Activated CD4-positive, alpha-beta T cell treated with anti-CD3 and anti-CD28 coated beads, Interleukin-2, amount 10 ng/mL, durations not matched to agents 7 days and 5 days (primary cell): ENCODE measurements at places on chromosomes 4 and X.

DNA sequence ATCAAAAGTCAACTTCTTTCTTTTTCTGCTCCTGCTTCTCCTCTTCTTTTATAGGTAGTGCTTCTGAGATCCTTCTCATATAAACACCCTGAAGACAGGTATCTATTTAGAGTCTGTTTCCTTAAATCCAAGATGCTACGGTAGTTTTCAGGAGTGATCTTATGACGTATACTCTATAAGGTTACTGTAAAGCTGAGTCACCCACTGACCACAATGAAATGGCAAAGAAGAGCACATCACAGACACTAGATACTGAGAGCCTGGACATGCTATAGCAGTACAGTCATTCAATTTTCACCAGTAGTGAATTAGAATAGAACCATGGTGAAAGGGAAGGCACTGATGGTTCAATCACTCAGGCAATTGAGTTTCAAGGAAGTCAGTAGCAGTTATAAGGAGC is 412.5 kb downstream of the ADAM29 start:
- no peak for DNase-seq

GRCh38 chr4:130183766-130184165 is 1087.8 kb downstream of the C4orf33 start:
- DNase-seq: no peak

GRCh38 chr4:150818661-150819060 is 196.4 kb downstream of the LRBA start:
- DNase-seq: no peak

DNA sequence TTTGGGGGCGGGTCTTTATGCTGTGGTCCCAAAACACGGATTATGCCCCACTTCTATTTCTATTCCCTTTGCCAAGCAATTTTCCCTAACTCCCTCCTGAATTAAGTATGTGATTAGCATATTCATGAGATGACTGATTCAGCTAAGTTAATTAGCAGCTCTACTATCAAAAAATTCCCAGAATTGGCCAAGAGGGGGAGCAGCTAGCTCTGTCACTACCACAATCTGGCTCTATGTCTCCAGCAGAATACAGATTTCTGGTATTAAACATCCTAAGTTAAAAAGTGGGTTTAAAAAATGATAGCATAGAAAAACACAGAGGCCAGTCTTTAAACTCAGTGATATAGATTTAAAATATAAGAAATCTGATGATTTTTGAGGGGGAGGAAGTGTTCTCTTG is 80.3 kb downstream of the GPC4 start:
- peak; percentile 14 for DNase-seq

- no peak for DNase-seq
Measured at GRCh38 chr4:31748382-31748781, 1028.2 kb downstream of the PCDH7 start.

- no peak for DNase-seq
Measured at GRCh38 chrX:10574663-10575062, 45.7 kb downstream of the MID1 start.

DNA sequence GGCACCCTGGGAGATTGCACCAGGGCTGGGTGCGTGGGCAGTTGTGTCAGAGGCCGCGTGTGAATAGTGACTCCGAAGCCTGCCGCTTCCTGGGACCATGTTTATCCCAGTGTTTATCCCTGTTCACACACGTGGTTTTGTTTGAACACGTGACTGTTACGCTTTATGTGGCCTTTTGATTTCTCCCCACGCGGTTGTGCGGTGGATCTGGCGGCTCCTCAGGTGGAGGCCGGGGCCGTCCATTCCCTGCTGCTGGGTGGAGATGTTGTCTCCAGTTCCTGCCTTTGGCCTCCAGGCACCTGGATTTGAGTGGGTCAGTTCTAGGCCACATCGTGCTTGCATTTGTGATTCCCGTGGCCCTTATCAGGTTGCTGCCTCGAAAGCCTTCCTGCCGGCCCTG is 35.1 kb downstream of the NELFA start:
- DNase-seq: no peak

- no peak for DNase-seq
Measured at GRCh38 chrX:5474282-5474681, 754.4 kb downstream of the NLGN4X start.

DNA sequence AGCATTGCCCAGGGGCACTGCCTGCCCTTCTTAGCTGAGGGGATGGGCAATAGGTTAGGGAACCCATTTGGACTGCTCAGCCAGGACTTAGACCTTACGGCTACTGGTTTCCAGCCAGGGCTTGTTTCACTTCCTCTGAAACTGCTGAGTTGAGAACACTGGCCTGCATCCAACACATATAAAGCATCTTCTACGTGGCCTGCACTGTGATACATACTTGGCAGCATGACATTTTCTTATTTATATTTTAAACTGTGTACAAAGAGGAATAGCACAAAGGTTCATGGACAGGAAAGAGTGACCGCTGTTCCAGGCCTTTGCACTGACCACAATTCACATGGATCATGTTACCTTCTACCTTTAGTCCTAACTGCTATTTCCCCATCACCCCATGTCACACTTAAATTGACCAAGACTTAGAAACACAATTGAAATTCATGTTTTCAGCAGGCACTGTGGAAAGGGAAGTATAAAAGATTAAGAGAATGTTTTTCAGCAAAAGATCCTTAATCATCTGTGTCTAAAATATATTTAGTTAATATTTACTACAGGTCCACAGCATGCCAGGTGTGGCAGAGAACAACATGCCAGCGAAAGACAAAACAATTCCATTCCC is 43.7 kb downstream of the NLGN4X start:
- DNase-seq: no peak

DNA sequence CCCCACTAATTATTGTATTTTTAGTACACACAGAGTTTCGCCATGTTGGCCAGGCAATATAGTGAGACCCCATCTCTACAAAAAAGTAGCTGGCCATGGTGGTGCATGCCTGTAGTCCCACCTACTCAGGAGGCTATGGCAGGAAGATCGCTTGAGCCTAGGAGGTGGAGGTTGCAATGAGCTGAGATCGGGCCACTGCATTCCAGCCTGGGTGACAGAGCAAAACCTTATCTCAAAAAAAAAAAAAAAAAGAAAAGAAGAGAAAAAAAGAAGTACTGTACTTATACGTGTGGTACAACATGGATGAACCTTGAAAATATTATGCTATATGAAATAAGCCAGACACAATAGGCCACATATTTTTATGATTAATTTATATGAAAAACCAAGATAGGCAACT is 9.9 kb upstream of the WDR45 start:
- DNase-seq: no peak

DNA sequence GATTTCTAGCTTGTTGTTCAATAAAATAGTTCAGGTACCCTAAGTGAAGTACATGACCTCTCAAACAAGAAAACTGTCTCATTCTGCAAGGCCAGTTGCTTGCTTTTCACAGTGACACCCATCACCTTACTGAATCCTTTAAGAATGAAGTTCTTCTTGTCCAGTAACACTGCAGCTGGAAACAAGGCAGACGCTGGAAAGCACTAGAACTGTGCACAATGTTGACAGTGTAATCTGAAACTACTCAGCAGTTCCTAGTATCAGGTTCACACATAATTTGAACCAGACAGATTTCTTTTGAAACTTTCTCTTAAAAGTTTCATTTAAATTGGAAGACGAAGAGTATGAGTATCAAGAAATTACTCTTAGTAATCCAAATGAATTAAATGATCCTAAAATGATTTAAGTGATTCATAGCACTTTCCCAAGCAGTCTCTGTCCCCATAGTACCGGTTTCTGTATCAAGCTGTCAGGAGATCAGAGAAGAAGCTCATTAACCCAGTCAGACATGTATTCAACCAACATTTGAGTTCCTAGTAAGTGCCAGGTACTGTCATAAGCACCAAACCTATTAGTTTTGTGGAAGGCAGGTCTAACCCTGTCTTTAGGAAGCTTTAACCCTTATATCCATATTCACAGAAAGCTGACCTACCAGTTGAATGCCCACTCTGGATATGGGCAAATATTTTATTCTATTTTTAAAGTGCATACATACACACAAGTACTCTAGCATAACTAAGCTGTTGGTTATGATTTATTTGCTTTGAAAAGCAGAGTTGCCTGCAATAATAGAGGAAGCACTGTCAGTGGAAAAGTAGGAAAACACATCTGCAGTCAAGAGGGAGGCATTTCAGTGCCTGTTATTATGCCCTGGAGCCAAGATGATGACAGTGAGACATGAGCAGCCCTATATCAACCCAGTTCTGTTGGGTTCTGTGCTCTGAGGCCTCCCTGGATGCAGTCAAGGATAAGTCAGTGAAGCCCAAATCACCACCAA is 63.6 kb downstream of the PALLD start:
- DNase-seq: no peak
